Activated CD4-positive, alpha-beta T cell treated with anti-CD3 and anti-CD28 coated beads for 1 hour (primary cell): ENCODE measurements at places on chromosomes 6 and 20.

DNA sequence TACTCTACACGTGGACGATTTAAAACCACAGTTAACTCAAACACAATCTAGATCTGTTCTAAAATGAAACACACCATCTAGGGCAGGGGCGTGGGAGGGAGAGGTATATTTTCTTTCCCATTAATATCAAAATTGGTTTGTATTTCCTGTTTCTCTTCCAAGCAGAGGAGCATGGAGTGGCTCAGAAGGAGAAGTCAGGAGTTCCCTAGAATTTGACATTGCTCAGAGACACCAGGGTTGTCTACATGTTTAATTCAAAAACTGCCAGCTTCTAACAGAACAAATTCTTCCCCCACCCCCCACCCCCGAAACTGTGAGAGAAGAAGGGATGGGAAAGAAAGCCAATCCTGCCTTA is 2.3 kb downstream of the PREX1 start:
- no peak for DNase-seq

GRCh38 chr20:43209831-43210230 is 20.1 kb upstream of the PTPRT start:
- no peak for DNase-seq

DNA sequence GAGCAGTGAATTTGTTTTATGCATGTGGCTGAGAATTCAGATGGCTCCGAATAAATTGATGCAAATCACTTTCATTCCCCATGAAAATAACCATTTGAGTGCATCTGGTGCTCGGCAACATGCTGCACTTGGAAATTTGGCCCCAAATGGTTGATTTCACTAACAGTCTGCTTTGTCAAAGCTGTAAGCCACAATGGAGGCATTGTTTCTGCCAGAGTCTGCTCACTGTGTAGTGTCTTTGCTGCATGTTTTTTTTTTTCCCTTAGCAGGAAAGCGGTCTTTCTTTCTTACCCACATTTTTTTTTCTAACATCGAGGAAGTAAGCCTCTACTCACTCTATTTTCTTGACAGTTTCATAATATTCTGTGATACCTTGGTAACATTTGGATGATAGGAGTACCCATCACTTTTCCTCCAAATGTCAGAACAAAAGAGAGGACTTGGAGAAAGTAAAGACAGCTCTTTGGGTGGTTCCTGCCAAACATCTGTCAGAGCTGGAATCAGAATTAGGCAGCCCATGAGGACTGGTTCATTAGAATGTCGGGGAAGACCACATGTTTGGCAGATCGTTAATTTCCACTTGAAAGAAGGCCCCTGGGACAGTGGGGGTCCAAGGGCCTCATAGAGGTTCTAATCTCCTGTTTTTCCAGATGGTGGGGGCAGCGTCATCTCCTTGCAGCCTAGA is 149.5 kb downstream of the DOK5 start:
- DNase-seq, result no peak

DNA sequence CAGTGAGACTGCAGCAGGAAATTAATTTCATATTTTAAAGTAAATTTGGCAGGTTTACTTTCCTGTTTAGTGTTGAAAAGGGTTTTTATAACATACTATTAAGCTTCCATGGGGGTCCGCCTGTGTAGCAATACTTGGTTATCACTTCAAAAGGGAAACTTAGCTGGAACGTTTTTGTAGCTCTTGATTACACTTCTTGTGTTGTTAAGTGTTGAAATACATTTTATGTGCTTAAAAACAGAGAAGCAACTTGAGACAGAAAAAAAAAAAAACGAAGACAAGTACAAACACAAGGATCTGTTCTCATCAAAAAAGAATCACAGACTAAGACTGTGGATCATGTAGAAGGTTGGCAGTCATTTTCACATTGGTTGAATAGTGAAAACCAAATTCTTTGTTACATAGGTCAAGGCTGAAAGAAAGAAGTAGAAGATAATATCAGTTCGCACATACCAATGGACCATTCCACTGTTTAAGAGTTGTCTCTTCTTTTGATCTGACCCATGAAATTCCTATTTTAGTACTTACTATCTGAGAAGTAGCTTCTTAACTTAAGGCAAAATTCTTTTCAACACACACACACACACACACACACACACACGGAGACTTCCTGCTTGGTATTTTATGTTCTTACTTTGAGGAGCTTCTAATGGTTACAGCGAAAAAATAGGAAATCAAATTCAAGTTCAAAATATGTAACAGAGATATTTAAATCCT is 113.9 kb upstream of the SLC35B3 start:
- DNase-seq, result no peak

GRCh38 chr6:15194453-15194852 is 51.4 kb upstream of the JARID2 start:
- no peak for DNase-seq

GRCh38 chr6:36886950-36887618 is 1.3 kb downstream of the C6orf89 start:
- DNase-seq, result no peak

DNA sequence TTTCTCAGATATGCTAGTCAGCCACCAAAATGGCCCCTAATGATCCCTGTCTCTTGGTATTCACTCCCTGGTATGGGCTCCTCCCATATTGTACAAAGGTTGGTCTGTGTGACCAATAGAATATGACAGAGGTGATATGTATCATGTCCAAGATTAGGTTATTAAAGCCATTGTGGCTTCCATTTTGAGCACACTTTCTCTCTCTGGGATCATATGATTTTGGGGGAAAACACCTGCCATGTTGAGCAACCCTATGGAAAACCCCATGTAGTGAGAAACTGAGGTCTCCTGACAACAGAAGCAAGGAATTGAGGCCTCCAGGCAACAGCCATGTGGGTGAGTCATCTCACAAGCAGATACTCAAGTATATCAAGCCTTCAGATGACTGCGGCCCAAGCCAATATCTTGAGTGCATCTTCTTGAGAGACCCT is 7.1 kb upstream of the ZNF318 start:
- no peak for DNase-seq

DNA sequence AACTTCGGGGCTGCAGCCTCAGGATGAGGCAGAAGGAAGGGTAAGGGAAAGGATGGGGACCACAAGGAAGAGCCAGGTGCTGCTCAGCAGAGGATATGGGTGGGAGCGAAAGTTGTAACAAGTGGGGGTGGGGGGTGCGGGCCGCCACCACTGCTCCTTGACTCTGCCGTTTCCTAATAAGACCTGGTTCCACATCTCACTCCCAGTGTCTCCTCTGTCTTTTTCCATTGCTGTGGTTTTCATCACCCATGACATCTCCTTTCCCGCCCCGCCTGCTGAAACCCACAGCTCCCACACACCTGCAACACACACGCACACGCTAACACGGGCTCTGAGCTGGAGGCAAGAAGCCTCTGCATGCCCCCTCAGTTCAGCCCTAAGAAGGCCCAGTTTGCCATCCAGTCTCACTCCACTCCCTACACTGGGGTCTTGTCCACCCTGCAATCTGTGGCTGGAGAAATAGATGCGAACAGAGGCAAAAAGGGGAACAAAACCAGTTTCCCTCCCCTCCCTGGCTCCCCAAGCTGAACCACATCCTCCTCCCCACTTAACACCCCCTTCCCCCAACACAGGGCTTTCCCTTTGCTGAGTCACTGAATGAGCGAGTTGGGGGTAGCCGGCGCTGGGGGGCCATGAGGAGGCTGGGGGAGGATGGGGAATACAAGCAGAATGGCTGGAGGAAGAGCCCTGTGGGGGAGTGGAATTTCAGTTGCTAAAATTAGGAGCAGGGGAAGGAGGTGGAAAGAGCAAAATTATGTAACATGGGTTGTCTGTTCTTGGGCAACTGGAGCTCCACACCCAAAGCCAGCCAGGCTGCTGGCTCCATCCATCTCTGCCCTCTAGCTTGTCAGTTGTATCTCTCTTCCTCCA is 11.5 kb downstream of the NFKBIL1 start:
- DNase-seq, result peak; percentile 51

- no peak for DNase-seq
Observed at GRCh38 chr20:35643045-35643444, 21.7 kb downstream of the CPNE1 start.

- DNase-seq, result no peak
Observed at GRCh38 chr6:36139431-36139830, 9.1 kb downstream of the MAPK13 start.

DNA sequence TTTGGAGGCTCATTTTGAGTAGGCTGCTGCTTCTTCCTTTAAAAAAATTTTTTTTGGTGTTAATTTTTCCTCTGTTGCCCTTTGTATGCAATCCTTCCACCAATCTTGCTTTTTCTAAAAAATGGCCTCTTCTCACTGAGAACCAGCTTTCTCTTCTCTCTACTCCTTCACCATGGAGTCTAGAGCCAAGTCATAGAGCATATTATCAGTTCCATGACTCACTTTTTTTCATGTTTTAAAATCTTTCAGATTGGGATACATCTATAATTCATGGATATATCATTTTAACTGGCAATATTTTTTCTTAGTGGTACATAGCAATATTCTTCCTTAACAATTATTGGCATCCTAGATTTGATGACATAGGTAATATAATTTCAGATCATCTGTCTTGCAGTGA is 62.7 kb downstream of the SLX4IP start:
- no peak for DNase-seq

- no peak for DNase-seq
Observed at GRCh38 chr6:99151634-99152346, 197.7 kb downstream of the FAXC start.

GRCh38 chr20:1882026-1882425 is 13.2 kb upstream of the SIRPA start:
- DNase-seq, result no peak

- no peak for DNase-seq
Observed at GRCh38 chr6:69601132-69601531, 195.7 kb downstream of the LMBRD1 start.

DNA sequence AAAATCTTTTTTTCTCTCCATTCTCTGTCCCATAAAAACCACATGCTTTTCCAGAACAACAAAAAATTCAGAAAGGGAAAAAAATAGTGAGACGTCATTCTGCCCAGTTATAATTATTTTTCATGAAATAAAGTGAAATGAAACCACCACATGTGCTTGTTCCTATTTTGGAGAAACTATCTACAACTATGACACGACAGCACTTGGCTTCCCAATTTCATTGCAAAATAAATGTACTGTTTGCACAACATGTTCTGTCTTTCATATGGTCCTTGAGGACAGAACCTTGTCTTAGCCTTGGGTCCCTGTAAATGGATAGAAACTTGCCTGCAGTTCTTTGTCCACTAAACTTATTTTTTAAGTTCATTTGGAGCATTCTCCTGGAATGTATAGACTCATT is 5.6 kb upstream of the MAN1A1 start:
- DNase-seq, result no peak

DNA sequence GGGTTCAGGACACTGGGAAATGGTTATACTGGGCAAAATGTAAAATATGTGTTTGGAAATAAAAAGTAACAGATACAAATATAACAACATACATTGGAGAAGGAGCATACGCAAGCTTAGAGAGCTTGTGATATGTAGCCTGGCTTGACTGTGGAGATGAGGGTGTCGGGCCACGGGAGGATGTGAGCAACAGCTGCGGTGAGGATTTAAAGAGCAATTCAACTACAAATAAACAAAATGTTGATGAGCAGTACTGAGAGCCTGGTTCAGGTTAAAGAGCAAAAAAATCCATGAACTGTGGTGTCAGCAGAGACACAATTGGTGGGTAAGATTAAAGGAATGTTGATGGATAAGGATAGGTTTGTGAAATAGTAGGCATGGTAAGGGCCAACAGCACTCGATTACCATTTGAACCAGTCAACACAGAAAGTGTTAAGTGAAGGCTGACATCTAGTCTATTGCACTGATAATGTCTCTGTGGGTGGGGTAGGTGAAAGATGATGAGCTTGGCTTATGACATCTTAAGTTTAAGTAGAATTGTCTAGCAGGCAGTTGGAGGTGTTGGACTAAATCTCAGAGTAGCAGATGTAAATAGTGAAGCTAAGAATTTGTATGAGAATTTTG is 723.2 kb downstream of the EPM2A start:
- no peak for DNase-seq

GRCh38 chr20:23399568-23400241 is 21.6 kb downstream of the NAPB start:
- DNase-seq, result no peak

DNA sequence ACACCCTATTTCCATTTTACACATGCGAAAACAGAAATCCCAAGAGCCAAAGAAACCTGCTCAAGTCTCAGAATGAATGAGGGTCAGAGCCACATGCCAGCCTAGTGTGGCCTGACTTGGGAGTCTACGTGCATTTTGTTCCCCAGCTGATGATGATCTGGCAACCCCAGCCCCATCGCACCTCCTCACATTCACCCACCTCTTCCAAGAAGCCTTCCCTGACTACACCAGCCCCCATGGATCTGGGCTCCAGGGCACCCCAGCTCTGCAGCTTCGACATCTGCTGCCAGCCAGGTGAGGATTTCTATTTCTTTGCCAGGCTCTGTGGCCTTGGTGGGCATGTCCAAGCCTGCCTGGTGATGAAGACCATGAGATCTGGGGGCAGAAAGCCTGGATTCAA is 41.0 kb downstream of the ANGPT4 start:
- DNase-seq, result no peak

- DNase-seq, result no peak
Observed at GRCh38 chr6:140007525-140007924, 633.1 kb upstream of the CITED2 start.

- no peak for DNase-seq
Observed at GRCh38 chr6:114096561-114097172, 125.7 kb upstream of the HDAC2 start.

GRCh38 chr6:8240301-8240700 is 138.0 kb upstream of the EEF1E1 start:
- no peak for DNase-seq

DNA sequence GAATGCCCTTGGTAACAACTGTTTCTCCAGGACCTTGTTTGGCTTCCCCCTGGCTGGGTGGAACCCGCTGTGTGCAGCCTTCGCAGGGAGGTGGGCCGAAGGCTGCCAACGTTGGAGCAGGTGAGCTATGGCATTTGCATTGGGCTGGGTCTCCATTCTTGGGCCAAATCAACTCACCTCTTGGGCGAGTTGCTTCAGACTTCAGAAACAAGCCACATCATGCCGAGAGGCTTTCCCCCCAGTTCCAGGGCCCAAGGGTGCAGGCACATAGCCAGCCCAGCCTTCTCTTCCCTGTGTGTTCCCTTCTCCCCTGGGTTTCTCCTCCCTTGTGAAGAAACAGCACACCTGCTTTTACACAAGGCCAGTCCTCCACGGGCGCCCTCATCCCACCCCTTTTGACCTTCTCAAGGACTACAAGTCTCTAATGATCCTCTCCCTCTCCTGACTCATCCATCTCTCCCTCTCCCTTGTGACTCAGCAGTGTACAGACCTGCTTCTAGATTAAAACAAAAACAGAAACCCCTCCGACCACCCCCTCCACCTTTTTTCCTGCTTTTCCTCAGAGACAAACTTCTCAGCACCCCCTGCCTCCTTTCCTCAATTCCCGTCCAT is 41.6 kb downstream of the FAM209B start:
- no peak for DNase-seq

DNA sequence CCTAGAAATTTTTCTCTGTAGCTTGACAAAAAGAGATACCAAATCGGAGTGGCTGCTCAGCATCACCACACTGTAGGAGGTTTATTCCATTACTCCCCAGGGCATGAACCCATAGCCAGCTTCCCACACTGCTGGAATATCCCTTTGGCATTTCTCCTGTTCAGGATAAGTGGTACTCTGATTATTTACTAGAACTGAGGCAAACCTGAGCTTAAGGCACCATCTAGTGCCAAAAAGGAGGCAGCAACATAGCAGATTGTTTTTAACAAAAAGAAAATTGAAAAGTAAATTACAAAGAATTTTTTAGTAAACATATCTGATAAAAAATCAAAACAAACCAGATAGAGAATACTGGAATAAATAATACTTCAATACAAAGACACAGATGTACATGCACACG is 181.7 kb downstream of the WDR27 start:
- no peak for DNase-seq

- DNase-seq, result no peak
Observed at GRCh38 chr20:8187740-8188139, 55.7 kb downstream of the PLCB1 start.

- DNase-seq, result no peak
Observed at GRCh38 chr20:42435230-42435629, 754.5 kb downstream of the PTPRT start.
